ENCODE measurements at places on chromosomes 12 and 14. TPM values are rescaled to one million over a fixed set of nuclear protein-coding genes. Genes with fewer than 3 reads are reported as not detected.

PRB3 gene
- not detected for polyA plus RNA-seq

CDCA3 gene
- polyA plus RNA-seq: 61.0 TPM

CCNK gene
- 25.0 TPM for polyA plus RNA-seq

RNASE1 gene
- not detected for polyA plus RNA-seq

DHH gene
- polyA plus RNA-seq: 0.07 TPM

C3AR1 gene
- polyA plus RNA-seq: 0.31 TPM

OR4E2 gene
- not detected for polyA plus RNA-seq

COCH gene
- 0.17 TPM for polyA plus RNA-seq

ERH gene
- 128 TPM for polyA plus RNA-seq

AVPR1A gene
- not detected for polyA plus RNA-seq

GEMIN2 gene
- 11.9 TPM for polyA plus RNA-seq

TC2N gene
- 0.04 TPM for polyA plus RNA-seq

VAMP1 gene
- 23.1 TPM for polyA plus RNA-seq

SERPINA9 gene
- 0.09 TPM for polyA plus RNA-seq

SLCO1C1 gene
- polyA plus RNA-seq: not detected

RSRC2 gene
- 32.1 TPM for polyA plus RNA-seq

TSPAN31 gene
- 12.3 TPM for polyA plus RNA-seq

SYNDIG1L gene
- polyA plus RNA-seq: not detected

KIF26A gene
- polyA plus RNA-seq: 0.03 TPM

RITA1 gene
- polyA plus RNA-seq: 15.2 TPM

PARP11 gene
- polyA plus RNA-seq: 1.8 TPM

DLK1 gene
- not detected for polyA plus RNA-seq

RASSF3 gene
- 14.2 TPM for polyA plus RNA-seq

SYNE2 gene
- polyA plus RNA-seq: 5.2 TPM

TAS2R9 gene
- polyA plus RNA-seq: not detected

LGR5 gene
- polyA plus RNA-seq: not detected

TAS2R19 gene
- 0.29 TPM for polyA plus RNA-seq

ADAM21 gene
- 0.11 TPM for polyA plus RNA-seq

DAO gene
- not detected for polyA plus RNA-seq

TDRD9 gene
- polyA plus RNA-seq: 0.09 TPM

OTOGL gene
- 0.10 TPM for polyA plus RNA-seq

PSMB5 gene
- polyA plus RNA-seq: 335 TPM

OLR1 gene
- polyA plus RNA-seq: 2.8 TPM

RAN gene
- 1,062 TPM for polyA plus RNA-seq

ERBB3 gene
- 1.4 TPM for polyA plus RNA-seq

SIX6 gene
- polyA plus RNA-seq: not detected

KSR2 gene
- polyA plus RNA-seq: not detected

AHNAK2 gene
- 2.6 TPM for polyA plus RNA-seq

SETD1B gene
- 5.1 TPM for polyA plus RNA-seq

ATL1 gene
- polyA plus RNA-seq: 6.0 TPM

CD163L1 gene
- polyA plus RNA-seq: 0.50 TPM

HNRNPC gene
- 615 TPM for polyA plus RNA-seq

CEBPE gene
- not detected for polyA plus RNA-seq

P2RX2 gene
- polyA plus RNA-seq: not detected

HOXC11 gene
- polyA plus RNA-seq: not detected

APOLD1 gene
- polyA plus RNA-seq: 2.4 TPM

REM2 gene
- polyA plus RNA-seq: 0.07 TPM

CLEC2B gene
- 0.31 TPM for polyA plus RNA-seq

PLEKHD1 gene
- not detected for polyA plus RNA-seq

SYNE3 gene
- 3.1 TPM for polyA plus RNA-seq

FAM181A gene
- polyA plus RNA-seq: not detected

IQSEC3 gene
- 0.10 TPM for polyA plus RNA-seq
